ENCODE measurements at places on chromosomes 13 and 19.

DNA sequence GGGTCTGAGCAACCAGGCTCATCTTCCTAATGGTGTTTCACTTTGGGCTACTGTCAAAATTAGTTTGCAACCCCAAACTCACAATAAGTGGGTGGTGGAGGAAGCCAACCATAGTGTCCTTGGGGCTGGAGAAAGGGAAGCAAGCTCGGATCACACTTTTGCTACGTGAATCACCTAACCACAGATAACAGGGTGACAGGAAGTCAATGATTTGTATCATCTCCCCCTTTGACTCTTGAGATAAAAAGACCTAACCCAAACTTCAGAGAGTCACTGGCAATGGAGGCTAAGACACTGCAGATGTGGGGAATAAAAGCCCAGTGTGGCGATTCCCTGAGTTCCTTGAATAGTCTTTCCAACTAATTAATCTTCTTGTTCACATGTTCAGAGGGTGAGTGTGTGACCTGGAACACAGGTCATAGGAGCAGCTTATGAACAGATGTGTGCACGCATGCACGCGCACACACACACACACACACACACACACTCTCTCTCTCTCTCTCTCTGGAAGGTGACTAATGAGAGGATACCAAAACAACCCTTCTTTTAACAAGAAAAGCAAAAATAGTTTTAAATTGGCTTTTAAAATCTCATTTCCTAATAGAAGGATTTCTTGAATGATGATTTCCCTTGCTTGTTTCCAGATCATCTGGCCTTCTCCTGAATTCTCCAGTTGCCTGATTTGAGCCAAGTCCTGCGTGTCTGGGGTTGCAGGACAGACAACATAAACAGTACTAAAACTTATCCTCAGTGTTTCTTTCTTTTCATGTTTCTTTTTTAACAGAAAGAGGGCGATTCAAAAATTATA is 21.2 kb upstream of the DOCK9 start:
- DNase-seq: no peak

GRCh38 chr13:79727086-79727485 is 246.1 kb downstream of the NDFIP2 start:
- DNase-seq: no peak

GRCh38 chr13:73261739-73262216 is 203.0 kb downstream of the KLF5 start:
- DNase-seq: no peak

- DNase-seq: no peak
These were observed 147.7 kb upstream of the VSTM2B start for GRCh38 chr19:29378126-29378525.

DNA sequence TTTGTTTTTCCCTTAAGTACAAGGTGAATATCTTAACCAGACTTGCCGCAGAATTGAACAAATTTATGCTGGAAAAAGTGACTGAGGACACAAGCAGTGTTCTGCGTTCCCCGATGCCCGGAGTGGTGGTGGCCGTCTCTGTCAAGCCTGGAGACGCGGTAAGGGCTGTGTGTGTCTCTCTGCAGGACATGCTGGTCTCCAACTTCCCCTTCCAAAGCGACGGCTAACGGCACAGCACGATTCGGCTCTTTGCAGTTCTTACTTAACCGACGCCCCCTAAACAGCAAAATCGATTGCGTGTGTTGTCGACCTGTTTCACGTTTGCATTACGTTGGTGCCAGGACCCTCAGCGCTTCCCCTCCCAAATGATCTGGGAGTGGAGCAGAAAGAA is 73.2 kb downstream of the GGACT start:
- no peak for DNase-seq

- DNase-seq: no peak
These were observed 491.2 kb downstream of the COG6 start for GRCh38 chr13:40146611-40147117.

- no peak for DNase-seq
These were observed 79.1 kb downstream of the DNAJC3 start for GRCh38 chr13:95756072-95756471.
